GM23338 (cell line): ENCODE measurements at places on chromosomes 7 and 10. TPM values are rescaled to one million over a fixed set of nuclear protein-coding genes. Genes with fewer than 3 reads are reported as not detected.

EMX2 gene
- total RNA-seq, result not detected in 2 replicates

SPAM1 gene
- total RNA-seq, result not detected in 2 replicates

MPP7 gene
- 8.0 and 9.4 TPM in 2 replicates for total RNA-seq

MUC12 gene
- 3.8 and 4.6 TPM in 2 replicates for total RNA-seq

GBF1 gene
- total RNA-seq, result 27.2 and 32.6 TPM in 2 replicates

SMARCD3 gene
- 2.2 and 3.3 TPM in 2 replicates for total RNA-seq

PSAP gene
- 362 and 391 TPM in 2 replicates for total RNA-seq

PIK3AP1 gene
- 2.3 and 2.4 TPM in 2 replicates for total RNA-seq

GRCh38 chr10:123948030-123948823 is 56.6 kb upstream of the CPXM2 start:
- H3K4me1 ChIP-seq, result 0 out of 2 replicates have a peak, but pooled peaks cover 3% of the 10 kb centered on the region
- DNase-seq, result peak; percentile 13
- H3K27ac ChIP-seq, result no peak overlapping the region
- H3K27me3 ChIP-seq, result no peaks in the 10 kb centered on the region

GRCh38 chr10:118036281-118036875 is 10.4 kb downstream of the RAB11FIP2 start:
- H3K4me3 ChIP-seq, result no peak overlapping the region
- H3K4me1 ChIP-seq, result peaks cover 13% of the 10 kb centered on the region; the same call in 1 of the 2 replicates
- no peak overlapping the region for H3K27ac ChIP-seq
- no peaks in the 10 kb centered on the region for H3K36me3 ChIP-seq
- DNase-seq, result no peak

DNA sequence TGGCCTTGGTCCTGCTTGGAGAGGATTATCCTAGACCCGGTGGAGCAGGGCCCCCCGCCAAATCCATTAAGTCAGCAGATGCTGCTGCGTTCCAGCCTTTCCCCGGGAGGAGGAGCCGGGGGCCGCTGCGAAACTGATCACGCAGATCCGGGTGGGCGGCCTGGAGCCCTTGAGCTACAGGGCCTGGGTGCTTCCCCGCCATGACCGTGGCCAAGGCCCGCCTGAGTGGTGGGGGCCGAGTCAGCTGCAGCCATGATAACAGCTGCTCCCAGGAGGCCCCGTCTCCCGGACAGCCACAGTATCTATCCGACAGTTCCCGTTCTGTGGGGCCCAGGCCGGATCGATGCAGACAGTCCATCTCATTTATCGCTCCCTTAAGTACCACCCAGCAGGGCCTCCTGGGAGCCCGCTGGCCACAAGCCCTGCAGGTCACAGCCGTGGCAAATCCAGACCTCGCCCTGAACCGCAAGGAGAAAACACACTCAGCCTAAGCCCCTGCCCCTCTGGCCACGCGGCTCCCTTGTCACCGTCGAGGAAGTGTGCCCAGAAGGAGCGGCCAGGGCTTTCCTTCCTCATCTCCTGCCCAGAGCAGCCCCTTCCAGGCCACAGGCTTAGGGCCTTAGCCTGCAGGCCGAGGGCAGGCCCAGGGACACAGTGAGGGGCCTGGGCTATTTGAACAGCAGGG is 34.4 kb upstream of the SLC29A4 start:
- no peak overlapping the region for H3K4me3 ChIP-seq
- no peaks in the 10 kb centered on the region for H3K4me1 ChIP-seq
- H3K27ac ChIP-seq, result no peak overlapping the region

DNA sequence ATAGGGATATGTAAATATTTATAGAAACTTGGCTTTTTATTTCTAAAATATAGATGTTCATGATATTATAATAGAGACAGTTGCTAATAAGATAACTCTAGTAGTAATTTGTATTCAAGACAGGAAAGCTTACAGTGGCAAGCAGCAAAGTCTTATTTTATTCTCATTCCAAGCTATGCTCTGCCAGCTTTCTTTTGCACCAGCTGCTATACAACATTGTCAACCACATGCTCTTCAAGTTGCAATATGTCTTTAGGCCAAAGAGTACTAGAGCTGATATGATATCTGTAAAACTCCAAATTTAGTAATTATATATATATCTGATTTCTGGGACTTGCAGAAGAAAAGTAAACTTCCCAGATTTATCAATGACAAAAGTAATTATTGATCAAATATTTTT is 350.1 kb downstream of the HGF start:
- H3K36me3 ChIP-seq, result no peaks in the 10 kb centered on the region
- DNase-seq, result no peak
- no peaks in the 10 kb centered on the region for H3K4me1 ChIP-seq
- H3K4me3 ChIP-seq, result no peak overlapping the region

DNA sequence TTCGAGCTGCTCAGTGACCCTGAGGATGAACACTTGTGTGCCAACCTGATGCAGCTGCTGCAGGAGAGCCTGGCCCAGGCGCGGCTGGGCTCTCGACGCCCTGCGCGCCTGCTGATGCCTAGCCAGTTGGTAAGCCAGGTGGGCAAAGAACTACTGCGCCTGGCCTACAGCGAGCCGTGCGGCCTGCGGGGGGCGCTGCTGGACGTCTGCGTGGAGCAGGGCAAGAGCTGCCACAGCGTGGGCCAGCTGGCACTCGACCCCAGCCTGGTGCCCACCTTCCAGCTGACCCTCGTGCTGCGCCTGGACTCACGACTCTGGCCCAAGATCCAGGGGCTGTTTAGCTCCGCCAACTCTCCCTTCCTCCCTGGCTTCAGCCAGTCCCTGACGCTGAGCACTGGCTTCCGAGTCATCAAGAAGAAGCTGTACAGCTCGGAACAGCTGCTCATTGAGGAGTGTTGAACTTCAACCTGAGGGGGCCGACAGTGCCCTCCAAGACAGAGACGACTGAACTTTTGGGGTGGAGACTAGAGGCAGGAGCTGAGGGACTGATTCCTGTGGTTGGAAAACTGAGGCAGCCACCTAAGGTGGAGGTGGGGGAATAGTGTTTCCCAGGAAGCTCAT is 1.1 kb downstream of the DDIT4 start:
- peak; percentile 77 for DNase-seq
- H3K27ac ChIP-seq, result no peak overlapping the region
- H3K36me3 ChIP-seq, result peaks cover 6% of the 10 kb centered on the region
- H3K4me1 ChIP-seq, result peaks cover 34% of the 10 kb centered on the region
- H3K27me3 ChIP-seq, result no peaks in the 10 kb centered on the region

GRCh38 chr10:86261941-86262687 is 104.5 kb downstream of the GRID1 start:
- H3K27ac ChIP-seq, result no peak overlapping the region
- H3K4me3 ChIP-seq, result peak overlapping the region; percentile 16; the same call in 1 of the 2 replicates
- peaks cover 9% of the 10 kb centered on the region; the same call in 1 of the 2 replicates for H3K4me1 ChIP-seq
- DNase-seq, result peak; percentile 78
- peaks cover 9% of the 10 kb centered on the region; the same call in 1 of the 2 replicates for H3K27me3 ChIP-seq
- H3K36me3 ChIP-seq, result no peaks in the 10 kb centered on the region

DNA sequence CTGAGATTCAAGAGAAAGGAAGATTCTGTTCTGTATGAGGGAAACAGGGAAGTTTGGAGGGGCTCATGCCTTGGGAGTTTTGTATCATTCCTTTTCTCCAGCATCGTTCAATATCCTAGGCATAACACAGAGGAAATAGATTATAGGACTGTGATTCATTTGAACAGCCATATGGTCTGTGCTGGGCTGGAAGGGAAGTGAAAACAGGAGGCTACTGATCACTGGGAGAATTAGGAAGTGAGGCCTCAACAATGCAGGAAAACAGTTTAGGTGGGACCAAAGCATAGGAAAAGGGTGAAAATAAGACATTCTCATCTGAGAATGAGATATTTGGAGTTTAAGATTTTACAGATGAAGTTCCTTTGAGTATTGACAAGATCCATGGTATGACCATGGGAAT is 70.7 kb upstream of the MKX start:
- H3K27me3 ChIP-seq, result no peaks in the 10 kb centered on the region
- no peak overlapping the region for H3K27ac ChIP-seq
- no peaks in the 10 kb centered on the region for H3K36me3 ChIP-seq

DNA sequence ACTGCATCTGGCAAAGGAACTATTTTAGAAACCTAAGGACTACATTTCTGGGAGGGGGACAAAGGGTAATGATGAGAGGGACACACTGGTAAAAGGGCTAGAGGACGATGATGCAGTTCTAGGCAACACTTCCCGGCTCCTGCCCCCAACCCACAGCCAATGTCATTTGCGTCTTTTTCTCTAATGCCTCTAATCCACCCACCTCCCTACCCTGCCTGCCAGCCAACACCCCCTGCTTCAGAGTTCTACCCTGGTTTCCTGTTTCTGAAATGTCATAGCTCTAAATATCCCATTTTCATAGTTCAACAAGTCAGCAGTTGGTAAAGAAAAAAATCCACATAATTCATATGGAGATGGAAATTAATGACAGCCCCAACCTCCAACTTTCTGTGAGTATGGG is 79.0 kb downstream of the KIAA1549 start:
- H3K36me3 ChIP-seq, result peaks cover 16% of the 10 kb centered on the region; the same call in 1 of the 2 replicates
- DNase-seq, result no peak
- H3K4me1 ChIP-seq, result no peaks in the 10 kb centered on the region
- H3K27me3 ChIP-seq, result no peaks in the 10 kb centered on the region
- H3K4me3 ChIP-seq, result no peak overlapping the region

DNA sequence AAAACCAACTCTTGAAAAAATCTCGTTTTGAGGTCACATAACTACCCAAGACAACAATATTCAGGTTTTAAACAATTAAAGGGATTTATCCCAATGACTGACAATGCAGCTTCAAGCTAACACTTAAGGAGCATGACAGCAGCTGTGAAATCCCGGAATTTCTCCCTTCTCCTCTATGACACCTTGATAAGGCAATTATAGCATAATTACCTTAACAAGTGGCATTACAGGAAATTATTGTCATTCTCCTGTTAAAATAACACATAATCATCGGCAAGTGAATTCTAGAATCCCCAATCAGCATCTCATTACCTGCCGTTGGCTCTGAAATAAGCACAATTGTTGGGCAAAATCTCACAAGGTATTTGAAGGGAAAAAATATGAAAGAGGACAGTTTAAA is 417.0 kb upstream of the PFKP start:
- H3K36me3 ChIP-seq, result no peaks in the 10 kb centered on the region
- no peaks in the 10 kb centered on the region for H3K27me3 ChIP-seq
- no peak for DNase-seq
- peaks cover 8% of the 10 kb centered on the region; the same call in 1 of the 2 replicates for H3K4me1 ChIP-seq
- no peak overlapping the region for H3K27ac ChIP-seq
- no peak overlapping the region for H3K4me3 ChIP-seq

GRCh38 chr10:88964869-88965415 is 12.4 kb upstream of the ACTA2 start:
- no peaks in the 10 kb centered on the region for H3K27me3 ChIP-seq
- no peak for DNase-seq
- H3K36me3 ChIP-seq, result no peaks in the 10 kb centered on the region
- no peaks in the 10 kb centered on the region for H3K4me1 ChIP-seq

- no peak for DNase-seq
- H3K27me3 ChIP-seq, result no peaks in the 10 kb centered on the region
- H3K4me1 ChIP-seq, result peaks cover 19% of the 10 kb centered on the region
- no peak overlapping the region for H3K27ac ChIP-seq
- no peak overlapping the region for H3K4me3 ChIP-seq
These were observed 167.2 kb downstream of the PRKG1 start for GRCh38 chr10:51241461-51241860.

DNA sequence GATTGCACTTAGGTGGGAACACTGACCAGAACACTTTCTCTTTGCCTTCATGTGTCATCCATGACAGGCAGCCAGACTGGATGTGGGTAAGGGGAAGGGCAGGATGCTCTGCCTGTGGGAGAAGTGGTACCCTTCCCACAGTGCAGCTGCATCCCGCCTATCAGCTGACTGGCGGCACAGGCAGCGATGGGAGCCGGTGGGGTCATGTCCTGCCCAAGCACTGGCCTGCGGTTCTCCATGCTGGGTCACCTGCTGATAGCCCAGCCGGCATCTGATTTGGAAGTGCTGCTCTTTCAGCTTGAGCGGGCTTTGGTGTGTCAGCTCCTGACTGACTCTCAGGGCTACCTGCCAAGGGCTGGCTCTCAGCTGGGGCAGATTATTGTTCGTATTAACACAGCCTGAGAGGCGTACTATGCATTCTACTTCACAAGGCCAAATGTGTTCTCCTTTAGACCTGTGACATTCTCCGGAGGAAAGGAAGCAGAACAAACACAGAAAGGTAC is 105.2 kb upstream of the PDLIM1 start:
- H3K4me1 ChIP-seq, result no peaks in the 10 kb centered on the region
- no peaks in the 10 kb centered on the region for H3K27me3 ChIP-seq
- no peak for DNase-seq
- H3K4me3 ChIP-seq, result no peak overlapping the region
- peaks cover 13% of the 10 kb centered on the region; the same call in 1 of the 2 replicates for H3K36me3 ChIP-seq

GRCh38 chr7:100866729-100867039 is 503 bp upstream of the TRIP6 start:
- no peaks in the 10 kb centered on the region for H3K27me3 ChIP-seq
- no peak for DNase-seq
- peak overlapping the region; percentile 97 for H3K27ac ChIP-seq
- H3K4me1 ChIP-seq, result peaks cover 11% of the 10 kb centered on the region
- peaks cover 7% of the 10 kb centered on the region; the same call in 1 of the 2 replicates for H3K36me3 ChIP-seq
- peak overlapping the region; percentile 100 for H3K4me3 ChIP-seq

DNA sequence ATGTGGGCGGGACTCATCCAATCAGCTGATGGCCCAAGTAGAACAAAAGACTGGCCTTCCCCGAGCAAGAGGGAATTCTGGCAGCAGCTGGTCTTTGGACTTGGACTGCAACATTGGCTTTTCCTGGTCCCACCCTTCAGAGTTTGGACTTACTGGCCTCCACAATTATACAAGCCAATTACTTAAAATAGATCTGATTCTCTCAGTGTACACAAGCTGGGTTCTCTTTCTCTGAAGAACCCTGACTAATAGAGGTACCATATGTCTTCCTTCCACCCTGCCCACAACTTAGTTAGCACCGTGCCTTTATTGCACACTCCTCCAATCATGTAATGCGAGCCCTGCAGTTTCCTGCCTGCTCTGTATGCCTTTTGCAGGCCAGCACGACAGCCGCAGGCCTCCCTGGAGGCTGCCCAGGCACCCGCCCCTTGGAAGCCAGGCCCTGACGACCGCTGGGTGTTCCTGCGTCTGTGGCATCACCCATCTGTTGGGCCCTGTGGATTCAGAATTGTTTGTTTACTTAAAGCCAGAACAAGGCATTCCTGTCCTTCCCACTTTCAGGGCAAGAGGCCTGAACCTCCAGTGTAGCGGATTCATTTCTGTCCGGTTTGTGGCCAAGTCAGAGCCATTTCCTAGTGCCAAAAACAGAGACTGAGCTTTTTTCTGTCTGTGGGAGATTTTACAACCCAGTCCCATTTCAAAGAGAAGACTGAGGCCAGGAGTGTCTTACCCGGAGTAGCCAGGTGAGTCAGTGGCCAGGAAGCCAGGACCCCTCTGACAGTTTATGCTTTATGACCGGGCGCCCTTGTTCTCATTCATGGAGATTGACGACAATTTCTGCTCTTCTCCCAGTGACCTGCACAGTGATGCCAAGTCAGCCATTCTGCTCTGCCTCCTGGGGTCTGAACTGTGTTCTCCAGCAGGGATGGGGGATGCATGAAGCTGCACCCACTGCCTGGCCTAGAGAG is 968 bp upstream of the INMT start:
- no peaks in the 10 kb centered on the region for H3K36me3 ChIP-seq
- no peak overlapping the region for H3K27ac ChIP-seq
- H3K27me3 ChIP-seq, result no peaks in the 10 kb centered on the region
- no peaks in the 10 kb centered on the region for H3K4me1 ChIP-seq
- no peak overlapping the region for H3K4me3 ChIP-seq

- peaks cover 9% of the 10 kb centered on the region for H3K4me1 ChIP-seq
- H3K27me3 ChIP-seq, result no peaks in the 10 kb centered on the region
- H3K36me3 ChIP-seq, result no peaks in the 10 kb centered on the region
- no peak for DNase-seq
These were observed 3.7 kb downstream of the METTL27 start for GRCh38 chr7:73838642-73839041.

- H3K27me3 ChIP-seq, result no peaks in the 10 kb centered on the region
- no peak overlapping the region for H3K27ac ChIP-seq
- H3K4me3 ChIP-seq, result no peak overlapping the region
- no peak for DNase-seq
- H3K4me1 ChIP-seq, result no peaks in the 10 kb centered on the region
These were observed 287.0 kb downstream of the WDR37 start for GRCh38 chr10:1343176-1343575.
